Dermis blood vessel endothelial cell (primary cell): ENCODE measurements at places on chromosomes 13 and 19. TPM values are rescaled to one million over a fixed set of nuclear protein-coding genes. Genes with fewer than 3 reads are reported as not detected.

DNA sequence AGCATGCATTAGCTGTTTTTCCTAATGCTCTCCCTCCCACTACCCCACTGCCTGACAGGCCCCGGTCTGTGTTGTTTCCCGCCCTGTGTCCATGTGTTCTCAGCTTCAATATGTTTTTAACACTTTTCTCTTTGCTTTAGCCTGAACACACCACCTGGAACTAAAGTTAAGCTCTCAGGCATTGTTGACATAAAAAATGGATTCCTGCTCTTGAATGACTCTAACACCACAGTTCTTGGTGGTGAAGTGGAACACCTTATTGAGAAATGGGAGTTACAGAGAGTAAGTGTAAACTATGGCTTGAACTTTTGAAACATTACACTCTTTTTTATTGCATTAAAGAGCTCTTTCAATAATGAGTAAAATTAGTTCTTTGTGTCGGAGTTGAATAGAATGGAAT is 70.1 kb downstream of the TDRD3 start:
- DNase-seq: no peak

DNA sequence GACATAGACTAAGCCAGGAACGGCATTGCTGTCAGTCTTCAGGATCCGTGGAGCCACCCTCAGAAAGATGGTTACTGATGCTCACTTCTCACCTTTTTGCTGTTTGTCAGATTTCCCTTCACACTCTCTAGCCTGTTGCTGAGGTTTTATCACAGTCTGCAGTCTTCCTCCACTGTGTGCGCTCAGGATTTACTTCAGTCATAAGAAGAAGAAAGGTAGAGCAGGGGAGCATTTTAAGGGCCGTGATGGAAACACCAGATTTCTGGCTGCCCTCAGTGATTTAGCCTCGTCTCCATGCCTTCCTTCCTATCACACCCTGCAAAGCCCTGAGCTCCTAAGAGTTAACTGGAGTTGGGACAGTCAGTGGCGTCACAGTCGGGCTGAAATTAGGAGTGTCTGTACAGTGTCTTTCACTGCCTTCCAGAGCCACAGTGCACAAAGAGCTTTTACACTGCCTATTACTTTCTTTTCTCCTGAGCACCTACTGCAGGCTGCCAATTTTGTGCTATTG is 60.0 kb upstream of the GPR183 start:
- DNase-seq: no peak

GRCh38 chr13:111005808-111006505 is 91.1 kb upstream of the ANKRD10 start:
- peak; percentile 85 for DNase-seq

DNA sequence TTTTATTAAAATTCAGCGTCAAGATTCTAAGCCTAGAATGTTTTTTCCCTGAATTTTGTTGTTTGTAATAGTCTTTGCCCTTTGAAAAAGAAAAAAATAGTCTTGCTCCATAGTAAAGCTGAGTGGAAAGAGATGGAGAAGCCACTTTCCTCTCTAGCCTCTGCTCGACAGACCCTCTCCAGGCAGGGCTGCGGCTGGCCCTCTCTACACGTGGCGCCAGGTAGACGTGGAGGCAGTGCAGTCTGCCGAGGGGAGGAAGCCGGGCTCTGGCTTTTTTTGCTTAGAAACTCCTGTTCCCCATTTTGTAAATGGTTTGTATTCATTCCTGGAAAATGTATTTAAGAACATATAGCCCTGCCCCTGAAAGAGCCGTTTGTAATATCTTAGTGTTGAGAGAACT is 35.3 kb downstream of the MPHOSPH8 start:
- no peak for DNase-seq

GRCh38 chr19:39277598-39277997 is 9.4 kb downstream of the IFNL2 start:
- no peak for DNase-seq

Gene NPAS1
- total RNA-seq: 0.05 and 0.17 TPM in 2 replicates

Gene THAP8
- 1.6 and 2.6 TPM in 2 replicates for total RNA-seq
